SW 1271 (cell line): ENCODE measurements at places on chromosomes 4 and X.

DNA sequence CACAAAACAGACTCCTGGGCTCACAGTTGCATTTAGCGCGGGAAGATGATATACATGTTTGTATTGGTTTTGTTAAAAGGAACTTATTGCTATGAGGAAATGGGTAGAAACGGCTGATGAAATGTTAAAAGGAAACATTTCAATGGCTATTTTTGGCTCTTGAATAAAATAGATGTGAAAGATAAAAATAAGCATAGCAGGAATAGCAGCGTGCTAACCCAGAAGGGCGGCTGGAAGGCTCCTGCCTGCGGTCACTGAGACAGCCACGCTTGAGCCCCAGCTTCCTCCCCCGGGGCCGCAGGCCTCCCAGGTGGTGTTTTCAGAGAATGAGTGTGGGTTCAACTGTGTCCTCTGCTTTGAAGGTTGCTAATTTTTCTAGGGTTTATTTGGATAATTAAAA is 35.0 kb upstream of the CLCN4 start:
- DNase-seq, result no peak

- DNase-seq, result no peak
Observed at GRCh38 chr4:145351162-145351561, 130.5 kb upstream of the SMAD1 start.

DNA sequence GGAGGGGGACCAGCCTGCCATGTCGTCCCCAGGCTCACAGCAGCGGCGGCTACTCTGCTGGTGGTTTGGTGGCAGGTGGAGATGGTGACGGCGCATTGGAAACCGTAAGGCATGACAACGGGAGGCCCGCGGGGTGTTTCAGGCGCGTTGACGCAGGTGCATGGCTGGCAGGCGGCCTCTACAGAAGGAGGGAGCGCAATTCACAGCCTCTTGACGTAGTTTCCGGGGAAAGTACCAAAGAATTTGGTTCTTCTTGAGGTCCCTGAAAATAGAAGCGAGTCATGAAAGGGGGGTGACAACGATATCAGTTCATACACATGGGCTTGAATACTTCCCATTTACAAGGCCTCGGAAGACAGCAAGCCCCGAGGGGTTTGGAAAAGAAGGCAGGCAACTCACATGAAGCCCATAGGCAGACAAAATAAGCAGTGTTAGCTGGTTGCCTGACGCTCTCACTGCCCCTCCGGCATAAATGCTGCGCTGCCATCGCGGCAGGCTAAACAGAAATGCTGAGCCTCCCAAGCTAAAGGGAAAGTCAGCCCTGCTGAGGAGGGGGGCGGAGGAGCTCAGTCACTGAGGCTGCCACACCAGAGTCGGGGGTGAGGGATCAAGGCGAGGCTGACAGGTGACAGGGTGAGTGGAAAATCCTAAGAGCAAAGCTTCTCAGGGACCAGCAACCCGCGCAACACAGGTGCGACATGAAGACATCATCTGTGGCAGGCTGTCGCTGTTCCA is 52.3 kb upstream of the PDLIM3 start:
- no peak for DNase-seq

- no peak for DNase-seq
Observed at GRCh38 chr4:172698256-172698655, 470.4 kb upstream of the GALNT7 start.

DNA sequence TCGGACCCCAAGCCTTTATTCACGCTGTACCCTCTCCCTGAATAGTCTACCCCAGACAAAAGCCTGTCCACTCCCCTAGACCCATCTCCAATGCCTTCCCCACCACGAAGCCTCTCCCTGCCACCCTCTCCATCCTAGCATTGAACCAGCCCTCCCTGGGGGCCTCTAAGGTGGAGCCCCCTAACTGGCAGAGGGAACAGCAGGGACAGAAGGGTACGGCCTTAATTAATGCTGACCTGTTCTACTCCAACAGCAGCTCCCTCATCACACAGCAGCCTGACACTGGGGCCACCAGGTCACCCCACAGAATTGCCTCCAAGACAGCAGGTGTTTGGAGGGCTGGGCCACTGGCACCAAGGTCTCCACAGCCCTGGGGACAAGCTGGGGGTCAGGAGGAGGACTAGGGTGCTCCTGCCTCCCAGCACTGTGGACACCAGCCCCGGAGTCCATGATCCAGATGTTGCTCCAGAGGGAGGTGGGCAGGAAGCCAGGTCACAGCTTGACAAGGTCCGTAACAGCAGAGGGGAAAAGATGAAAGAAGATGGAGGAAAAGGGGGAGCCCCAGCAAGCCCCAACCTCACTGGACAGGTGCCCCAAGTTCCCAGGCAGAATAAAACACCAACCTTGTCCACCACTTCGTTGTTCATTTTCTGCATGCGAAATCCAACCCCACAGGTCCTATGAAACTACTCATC is 3.7 kb downstream of the CRMP1 start:
- DNase-seq, result no peak

DNA sequence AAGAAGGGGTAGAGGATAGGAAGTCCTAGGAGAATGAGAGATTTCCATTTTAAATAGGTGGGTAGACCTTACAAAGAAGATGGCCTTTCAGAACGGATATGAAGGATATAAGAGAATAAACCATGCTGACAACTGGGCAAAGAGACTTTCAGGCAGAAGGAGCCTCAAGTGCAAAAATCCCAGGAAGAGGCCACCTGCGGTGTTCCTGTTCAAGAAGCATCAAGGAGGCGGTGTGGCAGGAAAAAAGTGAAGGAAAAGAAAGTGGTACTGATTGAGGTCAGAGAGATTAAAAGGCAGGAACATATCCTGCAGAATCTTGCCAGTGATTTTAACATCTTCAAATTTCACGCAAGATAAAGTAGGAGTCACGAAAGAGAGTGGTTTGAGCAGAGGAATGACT is 172.0 kb downstream of the FSTL5 start:
- no peak for DNase-seq

- DNase-seq, result peak; percentile 1
Observed at GRCh38 chrX:24146283-24146949, 3.1 kb upstream of the ZFX start.

DNA sequence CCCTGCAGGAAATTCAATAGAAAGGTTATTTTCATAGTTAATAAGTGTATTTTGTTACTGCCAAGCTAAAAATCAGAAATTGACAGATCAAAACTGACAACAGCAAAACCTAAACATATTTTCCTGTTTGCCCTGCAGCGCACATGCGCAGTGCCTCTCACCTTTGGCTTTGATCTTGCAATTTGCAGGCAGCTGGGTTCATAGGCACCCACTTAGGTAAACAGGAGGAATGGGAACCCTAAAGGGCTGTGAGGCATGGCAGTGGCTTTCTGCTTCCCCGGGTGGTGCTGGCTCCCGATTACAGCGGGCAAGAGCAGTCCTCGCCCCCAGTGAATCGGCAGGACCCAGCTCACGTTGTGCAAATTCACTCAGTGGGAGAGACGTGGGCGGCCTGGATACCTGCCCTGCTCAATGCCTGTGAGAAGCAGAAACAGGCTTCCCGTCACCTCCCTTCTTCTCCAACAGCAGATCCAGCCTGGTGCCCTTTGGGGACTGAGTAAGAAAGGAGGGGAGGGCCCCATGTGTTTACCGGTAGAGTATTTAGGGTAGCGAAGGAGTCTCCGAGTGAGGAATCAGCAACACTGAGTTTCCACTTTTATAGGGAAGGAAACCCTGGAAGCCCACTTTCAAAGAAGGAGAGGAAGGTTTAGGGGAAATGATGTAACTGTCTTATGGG is 25.7 kb downstream of the CCKAR start:
- no peak for DNase-seq

- no peak for DNase-seq
Observed at GRCh38 chr4:2824329-2824835, 19.3 kb upstream of the ADD1 start.

- no peak for DNase-seq
Observed at GRCh38 chr4:152264106-152264505, 271.8 kb downstream of the FBXW7 start.

DNA sequence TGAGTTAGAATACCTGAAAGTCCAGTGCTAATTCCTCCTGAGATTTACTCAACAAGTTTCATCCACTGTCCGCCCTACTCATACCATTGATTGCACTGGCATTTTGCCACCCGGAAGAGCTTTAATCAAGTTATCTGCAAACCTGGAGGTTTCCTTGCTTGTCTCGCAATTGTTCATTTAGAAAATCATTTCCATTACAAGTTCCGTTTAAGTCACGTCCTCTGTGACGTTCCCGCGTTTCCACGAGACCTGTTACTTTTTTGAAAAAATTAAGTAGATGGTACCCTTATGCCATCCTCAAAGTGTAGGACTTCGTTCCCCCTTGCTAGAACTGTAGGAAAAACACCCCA is 761 bp upstream of the FRYL start:
- DNase-seq, result no peak
